Activated CD4-positive, alpha-beta T cell treated with anti-CD3 and anti-CD28 coated beads for 48 hours (primary cell): ENCODE measurements at places on chromosomes 2 and 18.

GRCh38 chr2:31933066-31933465, 77.7 kb downstream of the MEMO1 start:
- DNase-seq = peak; percentile 36

- DNase-seq = no peak
Measured at GRCh38 chr18:61402726-61403125, 69.5 kb downstream of the CDH20 start.

- DNase-seq = no peak
Measured at GRCh38 chr18:32259553-32259952, 69.7 kb downstream of the MEP1B start.

DNA sequence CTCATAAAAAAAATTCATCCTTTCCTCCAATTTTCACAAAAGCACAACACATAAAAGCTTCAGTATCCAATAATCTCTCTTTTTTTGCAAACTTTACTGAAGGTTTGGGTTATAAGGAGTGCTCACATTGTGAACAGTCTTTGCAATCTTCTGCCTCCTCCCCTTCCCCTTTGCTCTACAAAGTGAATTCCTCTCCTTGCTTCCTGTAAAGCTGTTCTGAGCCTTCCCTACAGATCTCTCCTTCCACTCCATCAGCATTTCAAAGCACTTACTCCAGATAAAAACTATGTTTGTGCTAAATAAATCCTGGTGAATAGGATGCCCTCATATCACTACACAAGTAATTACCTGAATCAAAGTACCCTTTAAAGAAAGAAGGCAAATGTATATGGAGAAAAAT, 4.6 kb upstream of the PDK1 start:
- DNase-seq = no peak

- DNase-seq = no peak
Measured at GRCh38 chr2:37590119-37590571, 81.3 kb downstream of the CDC42EP3 start.

- DNase-seq = no peak
Measured at GRCh38 chr2:239916205-239917124, 108.7 kb downstream of the NDUFA10 start.

GRCh38 chr18:41993151-41993550, 38.1 kb downstream of the PIK3C3 start:
- no peak for DNase-seq

- peak; percentile 25 for DNase-seq
Measured at GRCh38 chr2:86336675-86337243, 667 bp downstream of the REEP1 start.
